Bone marrow (tissue), 2 donors: ENCODE measurements at places on chromosomes 12 and 14.

- DNase-seq, result peak; percentile 33
These were observed 66.3 kb downstream of the CLIP1 start for GRCh38 chr12:122356192-122356635.

DNA sequence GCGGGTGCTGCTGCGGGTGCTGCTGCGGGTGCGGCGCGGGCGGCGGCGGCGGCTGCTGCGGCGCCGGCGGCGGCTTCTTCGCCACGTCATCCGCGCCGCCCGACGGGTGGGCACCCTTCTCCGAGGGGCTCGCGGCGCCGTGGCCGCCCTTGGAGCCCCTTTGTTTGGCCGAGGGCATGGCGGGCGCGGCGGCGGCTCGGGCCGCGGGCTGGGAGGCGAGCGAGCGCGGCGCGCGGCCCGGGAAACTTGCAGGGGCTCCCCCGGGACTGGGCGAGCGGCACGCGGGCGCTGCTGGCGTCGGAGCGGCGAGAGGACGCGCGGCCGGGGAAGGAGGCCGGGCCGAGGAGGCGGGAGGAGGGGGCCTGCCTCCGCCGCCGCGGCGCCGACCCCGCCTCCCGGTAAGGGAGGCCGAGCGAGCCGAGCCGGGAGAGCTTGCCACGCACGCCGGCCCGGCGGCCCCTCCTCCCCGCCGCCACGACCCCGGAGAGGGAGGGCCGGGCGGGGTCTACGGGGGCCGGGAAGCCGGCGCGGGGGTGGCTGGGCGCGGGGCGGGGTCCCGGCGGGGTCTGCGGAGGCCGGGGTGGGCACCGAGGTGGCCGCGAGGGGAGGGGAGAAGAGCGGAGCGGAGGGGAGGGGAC lies at the start of gene CKAP4:
Gene CKAP4 (minus strand): TSS at position 347 of the 638 bp plus-strand sequence. CDS start 169 bp downstream, at position 178.
- no peak for DNase-seq

DNA sequence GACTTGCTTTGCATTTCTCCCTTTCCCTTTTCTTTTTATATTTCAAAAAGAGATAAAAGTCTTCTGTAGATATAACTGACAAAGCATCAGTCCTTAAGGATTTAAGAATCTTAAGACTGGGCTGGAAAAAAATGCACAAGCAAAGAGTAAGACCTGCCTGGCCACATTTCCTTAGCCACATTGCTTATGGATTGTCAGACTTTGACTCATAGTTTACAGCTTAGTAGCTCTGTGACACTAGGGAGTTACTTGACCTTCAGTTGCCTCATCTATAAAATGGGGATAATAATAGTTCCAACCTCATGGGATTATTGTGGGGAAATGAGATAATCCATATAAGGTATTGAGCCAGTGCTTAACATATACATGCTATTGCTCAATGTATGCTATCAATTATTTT lies 66.4 kb upstream of the STK38L start:
- no peak for DNase-seq

DNA sequence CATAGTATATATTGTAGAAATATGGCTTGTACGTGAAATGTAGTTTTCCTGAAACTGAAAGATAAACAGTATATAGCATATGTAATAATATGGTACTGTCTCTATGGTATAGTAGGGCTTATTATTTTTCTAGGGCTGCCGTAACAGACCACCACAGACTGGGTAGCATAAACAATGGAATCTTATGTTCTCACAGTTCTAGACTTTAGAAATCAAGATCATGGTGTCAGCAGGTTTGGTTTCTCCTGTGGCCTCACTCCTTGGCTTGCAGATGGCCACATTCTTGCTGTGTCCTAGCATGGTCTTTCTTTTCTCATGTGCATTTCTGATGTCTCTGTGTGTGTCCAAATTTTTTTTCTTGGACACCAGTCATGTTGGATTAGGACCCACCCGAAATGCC lies 155.8 kb downstream of the TMTC2 start:
- no peak for DNase-seq

- no peak for DNase-seq
These were observed 167.0 kb upstream of the PLXNC1 start for GRCh38 chr12:93981411-93981810.

GRCh38 chr12:111556676-111557075 lies 42.4 kb downstream of the ATXN2 start:
- peak; percentile 28 for DNase-seq

DNA sequence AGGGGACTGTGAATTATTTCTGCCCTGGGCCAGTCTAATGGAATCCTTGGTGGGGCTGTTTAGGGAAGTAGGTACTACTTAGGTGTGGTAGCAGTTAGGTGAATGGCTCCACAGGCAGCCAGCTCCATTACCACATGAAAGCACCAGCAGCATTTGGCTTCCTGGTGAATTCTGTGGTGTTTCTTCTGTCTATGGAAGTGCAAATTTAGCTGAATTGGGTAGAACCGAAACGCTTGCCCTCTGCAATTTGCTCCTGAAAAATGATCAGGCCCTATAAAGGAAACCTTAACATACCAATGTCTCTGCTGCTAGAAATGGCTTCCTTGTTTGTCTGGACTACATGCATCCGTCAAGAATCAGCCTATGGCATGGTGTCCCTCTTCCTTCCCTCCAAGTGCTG lies 16.4 kb downstream of the FLRT2 start:
- DNase-seq, result no peak

GRCh38 chr14:91397965-91398591 lies 19.5 kb downstream of the CCDC88C start:
- DNase-seq, result no peak

DNA sequence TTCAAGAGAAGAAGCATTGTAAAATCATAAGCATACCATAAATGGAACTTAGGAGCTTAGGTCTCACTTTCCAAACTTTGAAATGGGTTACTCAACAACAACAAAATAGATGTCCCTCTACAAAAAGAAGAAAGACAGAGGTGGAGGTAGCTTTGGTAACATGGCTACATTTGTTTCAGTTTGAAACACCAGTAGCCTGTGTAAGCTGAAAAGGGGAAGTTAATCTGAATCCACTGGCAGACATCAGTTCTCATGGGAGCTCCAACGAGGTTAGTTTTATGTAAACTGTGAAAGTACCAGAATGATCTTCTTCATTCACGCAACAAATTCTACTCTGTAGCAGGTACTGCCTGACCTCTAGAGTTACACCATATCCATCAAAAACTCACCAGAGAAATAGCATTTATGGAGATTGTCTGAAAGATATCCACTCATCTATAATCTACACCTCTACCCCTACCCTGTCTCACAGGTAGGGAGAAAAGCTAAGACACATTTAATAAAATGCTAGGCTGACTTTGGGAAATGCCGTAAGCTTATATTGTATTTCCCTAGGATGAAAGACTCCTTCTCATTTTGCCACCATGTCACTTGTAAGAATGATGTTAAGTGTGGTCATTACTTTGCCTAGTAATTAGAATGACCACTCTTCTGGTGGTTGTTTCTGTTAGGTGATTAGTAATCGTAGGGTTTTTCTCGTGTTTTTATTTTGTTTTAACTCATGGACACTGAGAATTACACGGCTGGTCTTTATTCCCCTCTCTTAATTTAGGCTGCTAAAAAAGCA lies 224.1 kb downstream of the ASCL1 start:
- DNase-seq, result no peak

DNA sequence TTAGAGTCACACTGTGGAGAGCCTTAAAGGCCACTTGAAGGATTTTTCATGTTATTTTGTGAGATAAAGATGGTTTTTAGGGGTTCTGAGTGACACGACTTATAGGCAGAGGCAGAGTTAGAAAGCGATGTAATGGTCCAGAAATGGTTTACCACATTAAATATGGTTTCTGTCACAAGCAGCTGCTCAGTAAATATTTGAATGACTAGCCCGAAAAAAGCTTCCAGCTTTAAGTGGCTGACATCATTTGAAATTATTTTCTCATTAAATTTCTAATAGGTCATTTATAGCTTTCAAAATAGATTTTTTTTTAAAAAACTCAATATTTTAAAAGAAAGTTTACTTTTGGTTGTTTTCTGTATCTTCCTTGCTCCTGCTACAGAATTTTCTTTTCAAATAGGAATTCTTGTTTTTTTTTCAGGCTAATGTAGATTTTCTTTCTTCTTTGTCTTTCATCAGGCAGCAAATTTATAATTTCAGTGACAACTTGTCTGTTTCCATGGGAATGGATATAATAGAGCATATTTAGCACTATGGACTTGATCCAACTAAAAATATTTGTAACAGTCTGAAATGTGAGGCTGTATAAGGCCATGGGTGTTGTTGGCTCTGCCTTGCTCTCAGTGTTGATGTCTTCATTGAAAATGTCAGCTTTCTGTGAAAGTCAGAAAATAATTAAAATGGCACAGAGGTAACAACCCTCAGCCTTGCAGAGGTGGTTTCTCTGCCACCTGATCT lies 700.0 kb downstream of the TMTC2 start:
- no peak for DNase-seq

DNA sequence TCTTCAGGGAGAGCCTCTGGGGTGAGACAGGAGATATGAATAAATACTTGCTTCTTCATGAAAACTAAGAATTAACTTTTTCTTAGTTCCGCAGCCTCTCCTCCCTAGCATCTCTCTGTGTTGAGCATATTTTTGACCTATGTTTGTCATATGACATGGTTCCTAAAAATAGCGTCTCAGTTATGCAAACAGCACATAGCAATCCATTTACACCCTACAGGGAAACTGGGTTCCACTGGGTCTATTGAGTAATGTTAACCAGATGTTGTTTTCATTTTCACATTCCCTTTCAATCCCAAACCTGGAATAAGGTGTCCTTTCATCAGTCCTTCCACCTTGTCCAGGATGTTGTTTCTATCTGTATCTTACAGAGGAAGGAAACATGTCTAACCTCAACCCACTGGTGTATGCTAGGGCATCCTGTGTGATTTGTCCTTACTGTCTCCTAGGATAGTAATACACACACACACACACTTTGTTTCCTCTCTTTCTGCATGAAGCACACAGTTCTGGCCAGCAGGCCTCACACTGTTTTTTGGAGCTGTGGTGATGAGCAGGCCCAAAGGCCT lies 1543.5 kb downstream of the AACS start:
- DNase-seq, result no peak

DNA sequence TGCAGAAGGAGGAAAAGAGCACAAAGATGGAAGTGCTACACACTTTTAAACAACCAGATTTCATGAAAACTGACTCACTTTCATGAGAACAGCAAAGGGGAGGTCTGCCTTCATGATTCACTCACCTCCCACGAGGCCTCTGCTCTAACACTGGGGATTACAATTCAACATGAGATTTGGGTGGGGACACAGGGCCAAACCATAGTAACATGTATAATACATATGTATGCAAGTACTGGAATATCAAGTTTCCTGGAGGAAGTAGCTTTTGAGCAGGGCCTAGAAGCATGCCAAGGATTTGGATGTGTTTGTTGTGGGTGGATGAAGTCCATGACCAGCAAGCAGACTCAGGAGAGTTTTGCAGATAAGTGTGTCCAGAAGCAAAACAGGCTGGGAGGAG lies 409.0 kb downstream of the RGS6 start:
- DNase-seq, result no peak

GRCh38 chr12:120126635-120127005 lies 10.1 kb upstream of the RAB35 start:
- peak; percentile 79 for DNase-seq

DNA sequence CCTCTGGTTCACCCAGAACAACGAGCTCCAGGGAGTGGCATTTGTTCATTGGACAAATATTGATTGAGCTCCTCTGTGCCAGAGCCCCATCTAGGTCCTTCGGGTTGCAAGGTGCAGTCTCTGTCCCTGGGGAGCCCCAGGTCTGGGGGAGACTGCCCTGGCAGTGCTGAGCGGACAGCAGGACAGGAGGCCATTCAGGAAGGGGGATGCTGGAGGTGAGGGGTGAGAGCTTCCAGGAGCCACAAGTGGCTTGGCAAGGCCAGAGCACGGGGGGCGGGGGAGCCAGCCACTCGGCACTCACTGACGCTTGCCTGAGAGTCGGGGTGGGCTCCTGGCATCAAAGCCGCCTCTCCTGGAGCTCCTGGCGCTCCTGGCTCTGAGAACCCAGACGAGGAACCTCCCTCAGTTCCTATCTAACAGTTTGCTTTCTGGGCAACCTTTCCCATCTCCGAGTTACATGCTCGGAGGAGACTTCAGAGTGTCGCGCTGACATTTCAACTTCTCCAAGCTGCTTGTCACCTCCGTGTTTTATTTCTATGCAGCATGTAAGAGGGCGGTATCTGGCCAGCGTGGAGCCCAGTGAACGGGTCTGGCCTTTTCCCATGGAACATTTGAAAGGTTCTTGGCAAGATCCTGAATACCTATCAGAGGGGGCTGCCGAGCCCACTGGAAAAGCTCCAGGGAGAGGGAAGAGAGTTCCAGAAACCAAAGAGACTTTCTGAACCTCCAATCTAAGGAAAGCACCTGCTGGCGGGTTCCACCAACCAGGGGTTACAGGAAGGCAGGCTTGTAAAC lies 62.0 kb upstream of the BCL11B start:
- no peak for DNase-seq

- no peak for DNase-seq
These were observed 349.0 kb downstream of the GLT1D1 start for GRCh38 chr12:129202109-129202814.

DNA sequence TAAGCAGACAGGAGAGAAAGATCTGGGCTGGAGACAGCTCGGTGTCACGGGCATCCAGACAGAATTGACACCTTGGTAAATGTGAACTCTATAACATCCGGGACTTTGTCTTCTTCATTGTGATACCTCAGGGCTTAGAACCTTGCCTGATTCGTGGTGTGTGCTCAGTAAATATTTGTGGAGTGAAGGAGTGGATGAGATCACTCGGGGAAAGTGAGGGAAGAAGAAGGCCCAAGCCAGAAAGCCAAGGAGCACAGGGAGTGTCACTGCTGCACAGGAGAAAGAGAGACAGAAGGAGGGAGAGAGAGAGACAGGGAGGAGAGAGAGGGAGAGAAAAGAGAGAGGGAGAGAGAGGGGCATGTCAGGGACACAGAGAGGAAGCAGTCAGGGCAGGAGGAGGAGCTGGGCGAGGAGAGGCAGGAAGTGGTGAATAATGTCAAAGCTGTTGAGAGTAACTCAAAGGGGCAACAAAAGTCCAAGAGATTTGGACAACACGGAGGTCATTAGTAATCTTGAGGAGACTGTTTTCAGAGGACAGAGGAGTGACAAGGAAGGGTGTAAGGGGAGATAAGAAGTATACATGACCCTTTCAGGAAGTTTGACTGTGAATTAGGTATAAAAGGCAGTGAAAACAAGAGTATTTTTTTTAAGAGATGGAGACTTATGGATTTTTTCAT lies 141.6 kb upstream of the MAX start:
- no peak for DNase-seq

- peak; percentile 43 for DNase-seq
These were observed 1.5 kb upstream of the HSP90B1 start for GRCh38 chr12:103928682-103929045.
